Caco-2 (cell line): ENCODE measurements at places on chromosomes 6 and 20. TPM values are rescaled to one million over a fixed set of nuclear protein-coding genes. Genes with fewer than 3 reads are reported as not detected.

BMP2 gene
- 24.3 and 27.3 TPM in 2 replicates for total RNA-seq

EZR gene
- 282 and 290 TPM in 2 replicates for total RNA-seq

TSPO2 gene
- 0.49 and 0.61 TPM in 2 replicates for total RNA-seq

GCM1 gene
- 0.79 and 1.1 TPM in 2 replicates for total RNA-seq

RSPH9 gene
- not detected in 2 replicates for total RNA-seq
